ENCODE measurements at places on chromosomes 12 and 14.

DNA sequence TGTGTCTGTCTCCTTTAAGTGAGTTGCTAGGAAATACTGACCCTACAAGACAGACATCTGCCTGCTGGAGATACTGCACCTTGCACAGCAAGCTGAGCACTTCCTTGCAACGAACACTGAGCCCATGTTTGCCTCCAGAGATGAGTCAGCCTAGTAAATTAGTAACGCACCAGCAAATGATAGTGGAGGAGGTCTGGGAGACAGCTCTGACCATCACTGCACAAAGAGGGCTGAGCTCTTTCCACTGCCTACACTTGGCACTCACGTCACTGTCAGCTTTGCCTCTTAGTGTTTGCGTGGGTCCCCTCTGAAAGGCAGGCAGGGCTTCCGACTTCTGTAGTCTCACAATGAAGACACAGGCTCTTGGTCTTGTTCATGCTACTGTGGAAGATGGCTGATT is 109.0 kb downstream of the APAF1 start:
- peak; percentile 42 for DNase-seq

GRCh38 chr12:119692410-119692809 is 24.5 kb downstream of the PRKAB1 start:
- no peak for DNase-seq

- DNase-seq, result no peak
These were observed 92.9 kb downstream of the ATP23 start for GRCh38 chr12:58034311-58034710.

- no peak for DNase-seq
These were observed 4.7 kb upstream of the CEP170B start for GRCh38 chr14:104860414-104860813.

DNA sequence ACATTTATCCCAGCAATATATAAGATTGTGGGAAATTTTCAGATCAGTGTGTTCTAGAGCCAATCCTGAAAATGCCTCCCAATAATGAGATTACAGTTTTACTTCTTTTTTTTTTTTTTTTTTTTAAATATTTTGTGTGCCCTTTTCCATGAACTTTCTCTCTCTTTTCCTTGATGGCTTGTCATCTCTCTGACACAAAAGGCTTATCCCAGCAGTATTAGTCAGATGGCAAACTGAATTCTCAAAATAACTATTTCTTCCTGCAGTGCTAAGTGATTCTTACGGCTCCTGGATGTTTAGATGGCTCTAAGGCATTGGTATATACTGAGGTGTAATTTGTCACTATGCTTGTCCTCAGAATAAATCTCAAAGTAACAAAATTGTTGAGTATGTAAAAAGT is 86.7 kb downstream of the LRP6 start:
- DNase-seq, result no peak

DNA sequence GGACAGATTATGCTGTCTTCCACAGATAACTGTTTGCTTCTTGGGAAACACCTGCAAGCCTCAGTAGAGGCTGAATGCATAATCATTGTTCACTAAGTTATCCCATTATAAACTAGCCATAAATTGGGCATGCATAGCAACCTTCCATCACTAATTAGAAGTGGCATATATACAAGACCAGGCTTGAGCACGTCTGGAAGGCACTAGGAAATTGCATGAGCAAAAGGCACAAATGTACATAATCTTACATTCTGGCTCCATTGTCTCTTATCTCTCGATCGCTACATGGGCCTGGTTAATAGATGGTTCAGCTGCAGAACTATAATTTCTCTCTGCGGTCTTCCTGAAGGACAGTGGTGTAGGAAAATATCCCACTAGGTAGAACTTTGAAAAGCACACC is 679.2 kb downstream of the RPL10L start:
- no peak for DNase-seq

DNA sequence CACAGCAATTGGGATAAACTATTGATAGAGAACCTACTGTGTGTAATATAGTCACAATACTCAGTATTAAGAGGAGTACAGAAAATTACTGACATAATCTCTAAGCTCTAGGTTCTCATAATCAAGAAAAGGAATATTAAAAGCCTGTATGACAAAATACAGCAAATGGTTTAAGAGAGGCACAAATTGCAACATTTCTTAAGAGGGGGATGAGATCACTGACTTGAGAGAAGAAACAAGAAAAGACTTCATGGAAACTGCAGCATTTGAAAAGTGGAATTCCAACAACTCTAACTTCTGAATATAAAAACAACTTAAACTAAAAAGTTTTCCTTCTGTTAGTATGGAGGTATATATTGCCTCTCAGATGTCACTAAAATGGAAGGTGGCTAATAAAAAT is 89.7 kb downstream of the NUMB start:
- no peak for DNase-seq

DNA sequence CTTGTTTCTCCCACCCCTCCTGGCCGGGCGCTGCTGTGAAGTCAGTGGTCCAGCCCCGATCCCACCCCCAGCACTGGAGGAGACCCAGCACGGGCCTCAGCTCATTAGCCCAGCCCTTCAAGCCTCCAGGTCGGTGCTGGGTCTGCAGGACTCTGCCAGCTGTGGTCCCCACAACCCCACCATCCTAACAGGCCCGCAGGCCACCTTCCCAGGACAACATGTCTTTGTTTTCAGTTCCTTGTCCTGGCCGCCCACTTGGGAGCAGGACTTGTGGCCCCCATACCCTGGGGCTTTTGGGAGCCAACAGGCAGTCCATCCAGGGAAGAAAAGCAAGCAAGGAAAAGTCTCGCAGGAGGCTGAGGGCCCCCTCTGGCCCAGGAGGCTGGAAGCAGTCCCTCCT is 60.0 kb downstream of the HRK start:
- no peak for DNase-seq

DNA sequence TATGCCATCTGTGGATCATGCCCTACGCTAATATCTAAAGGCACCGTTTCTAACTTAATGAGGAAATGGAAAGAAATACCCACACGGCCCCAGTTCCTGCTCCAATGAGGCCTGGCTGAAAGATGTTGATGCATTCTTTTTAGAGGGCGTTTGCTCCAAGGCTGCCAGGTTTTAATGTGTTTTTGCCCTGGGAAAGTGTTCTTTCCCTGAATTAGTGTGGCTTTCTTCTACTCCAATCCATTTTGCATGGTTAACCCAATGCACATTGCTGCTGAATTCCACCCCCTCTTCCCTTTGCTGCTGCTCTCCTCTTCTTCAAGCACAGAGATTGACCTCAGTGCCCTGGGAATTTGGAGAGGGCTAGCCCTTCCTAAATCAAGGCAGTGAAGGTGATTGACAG is 1.1 kb downstream of the MYF5 start:
- DNase-seq, result no peak

DNA sequence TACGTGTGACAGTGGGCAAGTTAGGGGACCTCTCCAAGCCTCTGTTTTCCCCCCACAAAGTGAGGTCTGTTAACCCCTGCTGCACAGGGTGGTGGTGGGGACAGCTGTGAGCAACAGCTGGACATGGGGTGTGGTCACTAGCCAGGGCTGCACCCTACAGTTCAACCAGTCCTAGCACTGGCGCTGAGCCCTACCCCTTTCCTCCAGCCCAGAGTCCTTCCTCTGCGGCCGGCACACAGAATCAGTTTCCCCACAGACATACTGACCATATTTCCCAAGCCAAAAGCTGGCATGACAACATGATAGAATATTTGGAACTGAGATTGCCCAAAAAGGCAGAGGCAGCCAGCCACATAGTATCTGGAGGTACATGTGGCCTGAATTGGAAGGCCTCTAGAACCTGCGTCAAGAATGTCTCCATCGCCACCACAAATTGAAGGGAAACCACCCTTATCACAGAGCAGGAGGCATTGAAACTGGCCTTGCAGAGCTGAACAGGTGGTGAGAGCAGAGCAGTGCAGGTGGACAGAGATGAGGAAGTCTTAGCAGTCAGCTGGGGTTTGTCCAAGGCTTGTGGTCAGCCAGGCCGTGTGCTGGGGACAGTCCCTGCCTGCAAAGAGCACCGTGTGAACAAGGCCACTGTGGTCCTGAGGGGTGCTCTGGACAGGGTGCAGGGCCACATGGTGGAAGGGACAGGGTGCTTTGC is 21.2 kb downstream of the DEGS2 start:
- DNase-seq, result no peak

- DNase-seq, result no peak
These were observed 211.9 kb downstream of the TBX5 start for GRCh38 chr12:114194066-114194465.

GRCh38 chr14:75310295-75311111 is 31.9 kb downstream of the FOS start:
- DNase-seq, result no peak

- no peak for DNase-seq
These were observed 288.1 kb downstream of the DUSP6 start for GRCh38 chr12:89064151-89064550.

- no peak for DNase-seq
These were observed 407.8 kb downstream of the BCL11B start for GRCh38 chr14:98864211-98864610.

GRCh38 chr12:34394211-34395055 is 372.1 kb downstream of the ALG10 start:
- DNase-seq, result no peak

GRCh38 chr14:61328626-61329262 is 7.4 kb downstream of the PRKCH start:
- no peak for DNase-seq

GRCh38 chr14:78310272-78310671 is 140.1 kb downstream of the NRXN3 start:
- DNase-seq, result no peak

DNA sequence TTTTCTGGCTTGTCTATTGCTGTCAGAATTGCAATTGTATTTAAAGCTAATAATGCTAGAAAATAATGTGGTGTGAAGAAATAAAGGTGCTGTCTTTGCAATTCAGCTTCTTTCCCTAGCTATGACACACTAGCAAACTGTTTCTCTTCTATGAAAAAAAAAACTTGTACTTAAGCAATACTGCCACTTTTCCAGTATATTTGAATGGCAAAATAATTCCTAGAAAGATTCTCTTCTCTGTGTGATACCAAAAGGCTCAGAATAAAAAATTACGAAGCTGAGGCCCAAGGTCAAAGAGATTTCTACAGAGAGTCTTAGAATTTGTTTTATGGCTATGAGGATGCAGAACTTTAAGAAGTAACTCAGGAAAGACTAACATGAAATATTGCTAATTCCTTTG is 235.5 kb downstream of the ADAMTS20 start:
- DNase-seq, result no peak

DNA sequence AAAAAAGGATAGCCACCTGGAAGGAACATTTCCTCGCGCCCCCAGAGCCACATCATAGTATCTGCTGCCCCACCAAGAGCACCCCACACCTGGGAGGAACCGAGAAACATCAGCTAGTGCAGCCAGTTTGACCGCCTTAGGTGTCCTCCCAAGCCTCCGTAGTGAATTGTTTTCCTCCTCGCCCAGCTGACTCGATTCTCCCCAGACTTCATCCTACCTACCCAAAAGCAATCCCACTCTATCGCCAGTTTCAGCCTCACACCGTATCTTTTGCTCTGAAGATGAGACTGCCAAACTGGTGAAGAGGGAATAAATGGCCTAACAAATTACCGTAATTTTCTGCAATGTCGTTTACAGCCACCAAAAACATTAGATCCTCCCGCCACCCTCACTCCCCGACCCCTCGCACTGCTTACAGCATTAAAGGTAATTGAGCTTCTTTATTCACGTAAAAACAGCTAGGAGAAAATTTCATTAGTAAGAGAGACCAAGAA is 1.2 kb upstream of the SLC11A2 start:
- DNase-seq, result no peak

DNA sequence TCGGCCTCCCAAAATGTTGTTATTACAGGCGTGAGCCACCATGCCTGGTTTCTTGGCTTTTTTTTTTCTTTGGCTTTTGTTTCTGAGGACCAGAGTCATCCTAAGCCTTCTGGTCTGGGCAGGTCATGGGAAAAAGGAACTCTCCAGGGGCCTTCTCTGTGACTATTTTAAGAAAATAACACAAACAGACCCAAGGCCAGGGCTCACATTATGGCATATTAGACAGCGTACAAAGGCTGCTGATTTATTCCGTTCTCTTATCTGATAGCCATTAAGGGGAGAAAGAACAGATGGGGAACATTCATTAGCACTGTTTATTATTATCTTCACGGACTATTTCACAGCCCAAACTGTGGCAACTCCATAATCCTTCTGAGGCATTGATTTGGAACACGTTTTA is 28.8 kb upstream of the MANSC4 start:
- no peak for DNase-seq

GRCh38 chr14:74904635-74905503 is 18.2 kb downstream of the RPS6KL1 start:
- no peak for DNase-seq

GRCh38 chr14:53979747-53980642 is 23.4 kb upstream of the BMP4 start:
- no peak for DNase-seq

DNA sequence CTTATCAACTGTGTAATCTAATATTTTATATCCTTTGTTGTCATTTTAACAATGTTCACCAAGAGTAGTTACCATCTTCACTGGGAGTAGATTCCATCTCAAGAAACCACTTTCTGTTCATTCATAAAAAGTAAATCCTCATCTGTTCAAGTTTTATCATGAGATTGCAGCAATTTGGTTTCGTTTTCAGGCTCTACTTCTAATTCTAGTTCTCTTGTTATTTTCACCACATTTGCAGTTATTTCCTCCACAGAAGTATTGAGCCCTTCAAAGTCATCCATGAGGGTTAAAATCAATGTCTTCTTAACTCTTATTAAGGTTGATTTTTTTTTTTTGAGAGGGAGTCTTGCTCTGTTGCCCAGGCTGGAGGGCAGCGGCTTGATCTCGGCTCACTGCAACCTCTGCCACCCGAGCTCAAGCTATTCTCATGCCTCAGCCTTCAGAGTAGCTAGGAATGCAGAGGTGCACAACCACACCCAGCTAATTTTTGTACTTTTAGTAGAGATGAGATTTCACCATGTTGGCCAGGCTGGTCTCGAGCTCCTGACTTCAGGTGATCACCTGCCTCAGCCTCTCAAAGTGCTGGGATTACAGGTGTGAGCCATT is 276.6 kb downstream of the ACSS3 start:
- DNase-seq, result no peak

DNA sequence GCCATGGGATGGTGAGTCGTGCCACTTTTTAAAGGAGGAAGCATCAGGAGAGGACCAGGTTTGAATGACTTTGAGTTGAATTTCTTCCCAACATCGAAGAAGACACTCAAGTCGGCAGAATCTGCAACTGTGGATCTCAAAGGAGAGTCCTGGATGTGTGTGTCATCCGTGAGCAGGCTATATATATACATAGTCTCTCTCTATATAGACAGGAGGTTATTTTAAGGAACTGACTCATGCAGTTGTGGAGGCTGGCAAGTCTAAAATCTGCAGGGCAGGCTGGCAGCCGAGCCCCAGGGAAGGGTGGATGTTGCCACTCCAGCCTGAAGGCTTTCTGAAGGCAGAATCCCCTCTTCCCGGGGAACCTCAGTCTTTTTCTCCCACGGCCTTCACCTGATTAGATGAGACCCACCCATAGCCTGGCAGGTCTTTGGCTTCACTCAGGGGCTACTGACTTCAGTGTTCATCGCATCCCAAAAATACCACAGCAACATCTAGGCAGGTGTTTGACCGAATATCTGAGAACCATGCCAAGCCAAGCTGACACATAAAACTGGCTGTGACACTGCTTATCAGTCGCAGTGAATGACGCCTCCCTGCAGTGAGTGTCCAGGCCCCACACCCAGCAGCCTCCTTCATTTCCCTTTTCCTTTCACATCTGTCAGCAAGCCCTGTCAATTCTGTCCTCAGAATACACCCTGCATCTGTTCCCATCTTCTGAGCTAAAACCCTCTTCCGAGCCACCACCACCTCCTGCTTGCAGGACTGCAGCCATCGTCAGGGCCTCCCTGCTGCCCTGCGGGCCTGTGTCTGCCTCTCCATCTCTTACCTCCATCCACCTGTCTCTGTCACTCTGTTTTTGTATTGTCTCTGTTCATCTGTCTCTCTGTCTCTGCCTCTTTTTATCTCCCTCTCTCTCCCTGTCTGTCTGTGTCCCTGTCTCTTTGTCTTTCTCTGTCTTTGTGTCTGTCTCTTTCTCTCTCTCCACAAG is 54.0 kb downstream of the ZNF664 start:
- DNase-seq, result no peak
